ENCODE measurements at places on chromosomes 12 and 14.

DNA sequence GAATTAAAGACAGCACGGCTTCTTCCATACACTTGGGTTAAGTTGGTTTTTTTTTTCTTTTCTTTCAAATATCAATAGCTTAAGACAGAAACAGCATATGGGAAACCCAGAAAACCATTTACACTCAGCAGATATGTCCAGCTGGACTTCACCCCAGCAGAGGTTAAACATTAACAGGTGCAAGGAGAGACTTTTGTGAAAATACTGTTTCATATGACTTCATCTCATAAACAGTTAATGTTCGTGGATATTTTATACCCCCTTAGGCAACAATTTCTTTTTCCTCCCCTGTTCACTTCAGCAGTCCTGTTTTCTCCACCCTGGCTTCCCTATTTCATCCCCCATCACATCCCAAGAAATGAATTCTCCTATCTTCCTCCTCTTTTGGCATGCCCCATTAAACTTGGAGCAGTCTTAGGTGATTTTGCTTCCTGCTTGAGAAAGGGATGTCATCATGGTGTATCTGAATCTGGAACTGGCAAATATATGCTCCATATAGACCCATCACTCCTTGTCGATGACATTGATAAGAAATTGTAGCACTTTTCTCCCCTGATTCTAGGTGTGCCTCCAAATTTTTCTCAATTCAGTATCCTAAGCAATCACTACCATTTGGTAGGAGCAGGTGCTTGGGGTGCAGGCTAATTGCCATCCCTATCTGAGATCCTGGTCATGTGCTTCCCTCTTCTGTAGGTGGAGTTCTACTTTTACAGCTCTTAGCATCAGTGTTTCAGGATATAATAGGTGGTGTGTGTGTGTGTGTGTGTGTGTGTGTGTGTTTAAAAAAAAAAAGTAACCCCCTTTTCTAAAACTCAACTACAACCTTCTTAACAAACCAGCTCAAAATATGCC, 67.9 kb downstream of the BMP4 start:
- DNase-seq, result no peak

GRCh38 chr12:4829793-4830162, 79.9 kb upstream of the KCNA1 start:
- no peak for DNase-seq

- DNase-seq, result no peak
Observed at GRCh38 chr12:131014343-131014742, 60.6 kb downstream of the ADGRD1 start.

- DNase-seq, result no peak
Observed at GRCh38 chr12:13119826-13120225, 16.4 kb upstream of the GSG1 start.

- DNase-seq, result peak; percentile 5
Observed at GRCh38 chr14:99389174-99389826, 91.4 kb downstream of the SETD3 start.

GRCh38 chr12:54882079-54882478, 27.8 kb downstream of the MUCL1 start:
- DNase-seq, result no peak

DNA sequence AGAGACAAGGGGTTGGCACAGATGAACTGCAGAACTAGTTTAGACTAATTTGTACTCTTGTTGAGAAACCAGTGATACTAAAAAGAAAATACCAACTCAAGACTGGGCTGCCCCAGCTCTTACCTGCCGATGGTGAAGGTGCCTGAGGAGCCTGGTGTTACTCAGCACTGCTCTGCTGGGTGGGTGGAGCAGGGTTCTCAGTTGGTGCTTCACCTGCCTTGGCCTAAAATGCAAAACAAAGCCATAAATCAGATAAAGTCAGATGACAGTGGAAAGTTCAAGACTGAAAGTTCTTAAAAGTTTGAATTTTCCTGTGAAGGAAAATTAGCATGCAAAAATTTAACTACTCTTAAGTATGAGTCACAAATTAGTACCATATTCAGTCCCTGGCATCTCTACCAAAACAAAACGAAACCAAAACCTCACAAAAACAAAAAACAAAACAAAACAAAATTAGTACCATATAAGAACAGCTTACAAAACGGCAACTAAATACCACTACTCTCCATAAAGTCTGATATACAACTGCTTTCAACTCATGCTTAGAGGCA, 21.9 kb downstream of the YBX3 start:
- DNase-seq, result no peak

DNA sequence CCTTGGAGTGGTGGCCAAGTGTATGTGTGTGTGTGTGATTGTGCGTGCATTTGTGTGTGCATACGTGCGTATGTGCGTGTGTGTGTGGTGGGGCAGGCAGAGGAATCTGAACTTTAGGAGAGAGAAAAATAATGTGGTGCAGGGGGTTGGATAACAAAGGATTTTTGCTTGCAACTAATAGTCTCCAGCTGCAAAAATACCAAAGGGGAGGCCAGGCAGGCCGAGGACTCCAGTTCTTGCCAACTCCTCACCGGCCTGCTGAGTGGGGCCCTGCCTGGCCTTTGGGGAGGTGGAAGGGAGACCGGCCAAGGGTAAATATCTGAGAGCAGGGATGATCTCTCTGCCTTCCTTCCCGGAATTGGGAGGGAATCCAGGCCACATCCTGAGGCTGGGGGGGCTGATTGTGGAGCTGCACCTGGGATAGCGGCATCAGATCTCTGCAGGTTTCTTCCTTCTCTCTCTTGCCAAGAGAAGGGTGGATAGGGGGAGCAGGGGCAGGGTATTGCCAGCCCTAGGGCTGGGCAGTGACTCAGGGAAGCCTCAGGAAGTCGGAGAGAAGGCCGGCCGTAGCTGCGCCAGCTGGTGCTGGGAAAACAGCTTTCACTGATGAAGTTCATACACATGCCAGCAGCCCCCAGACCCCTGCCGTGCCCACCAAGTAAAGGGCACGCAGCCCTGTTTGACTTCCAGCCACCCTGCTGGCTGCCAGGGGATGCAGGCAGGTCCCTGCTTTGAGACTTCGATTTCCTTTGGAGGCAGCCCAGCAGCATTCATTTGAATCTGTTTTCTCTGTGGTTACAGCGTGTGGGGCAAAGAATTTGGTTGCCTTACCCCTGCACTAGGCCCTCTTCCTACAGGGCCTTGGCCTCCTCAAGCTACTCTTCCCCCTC, 4.6 kb upstream of the LRP1-AS start:
- no peak for DNase-seq

- DNase-seq, result no peak
Observed at GRCh38 chr12:120257041-120257821, 8.3 kb downstream of the PXN start.

- DNase-seq, result no peak
Observed at GRCh38 chr14:36522972-36523715, 3.1 kb upstream of the NKX2-1 start.

DNA sequence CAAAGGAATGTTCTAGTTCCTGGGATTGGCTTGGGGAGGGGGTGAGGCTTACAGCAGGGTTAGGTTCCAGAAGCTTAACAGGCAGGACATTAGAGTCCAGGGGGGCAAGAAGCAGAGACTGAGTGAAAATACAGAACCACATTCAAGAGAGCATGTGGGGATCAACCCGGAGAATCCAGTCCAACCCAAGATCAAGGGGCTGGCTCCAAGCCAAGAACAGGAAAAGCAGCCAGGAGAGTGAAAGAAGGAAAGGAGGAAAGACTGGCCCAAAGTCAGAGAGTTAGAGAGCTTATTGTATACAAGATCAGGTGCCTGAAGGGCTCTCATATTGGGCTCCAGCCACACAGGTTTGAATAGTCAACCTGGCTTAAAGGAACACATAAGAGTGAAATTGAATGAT, 190.3 kb upstream of the CDKN3 start:
- no peak for DNase-seq

GRCh38 chr12:130181211-130181610, 18.9 kb downstream of the FZD10 start:
- no peak for DNase-seq

DNA sequence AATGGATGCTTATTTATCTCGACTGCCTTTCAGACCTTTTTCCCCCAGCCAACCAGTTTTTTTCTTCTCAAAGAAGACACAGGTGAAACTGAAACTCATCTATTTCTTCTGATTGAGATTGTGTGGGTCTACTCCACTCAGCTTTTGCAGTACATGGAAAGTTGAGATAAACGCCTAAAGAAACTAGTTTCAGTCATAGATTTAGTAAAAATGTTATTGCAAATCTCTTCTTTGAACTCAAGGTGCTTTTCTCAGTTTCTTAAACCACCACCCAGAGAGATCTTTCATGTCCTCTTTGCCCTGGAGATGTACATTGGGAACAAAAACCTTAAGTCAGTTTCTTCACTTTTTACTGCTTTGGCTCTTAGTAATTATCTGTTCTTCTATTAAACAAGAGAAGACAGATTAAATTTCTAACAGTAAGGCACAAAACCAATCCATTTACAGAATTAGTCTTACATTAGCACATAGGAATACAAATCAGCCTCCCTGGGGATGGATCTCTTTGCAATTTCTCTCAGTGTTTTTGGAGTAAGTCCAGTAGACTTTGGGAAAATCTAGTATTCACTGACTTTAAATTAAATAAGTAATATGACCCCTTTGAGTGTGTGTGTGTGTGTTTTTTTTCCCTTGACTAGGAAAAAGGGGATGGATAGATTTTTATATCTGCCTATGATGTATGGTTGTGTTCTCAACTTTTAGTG, 11.6 kb downstream of the FBXW8 start:
- no peak for DNase-seq

DNA sequence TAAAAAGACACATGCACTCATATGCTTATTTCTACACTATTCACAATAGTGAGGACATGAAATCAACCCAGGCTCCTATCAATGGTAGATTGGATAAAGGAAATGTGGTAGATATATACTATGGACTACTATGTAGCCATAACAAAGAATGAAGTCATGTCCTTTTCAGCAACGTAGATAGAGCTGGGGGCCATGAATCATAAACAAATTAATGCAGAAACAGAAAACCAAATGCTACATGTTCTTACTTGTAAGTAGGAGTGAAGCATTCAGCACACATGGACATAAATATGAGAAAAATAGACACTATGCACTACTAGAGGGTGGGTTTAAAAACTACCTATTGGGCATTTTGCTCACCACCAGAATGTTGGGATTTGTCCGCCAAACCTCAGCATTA, 278.0 kb upstream of the MIS18BP1 start:
- DNase-seq, result no peak

- no peak for DNase-seq
Observed at GRCh38 chr12:68505970-68506369, 104.7 kb upstream of the RAP1B start.

DNA sequence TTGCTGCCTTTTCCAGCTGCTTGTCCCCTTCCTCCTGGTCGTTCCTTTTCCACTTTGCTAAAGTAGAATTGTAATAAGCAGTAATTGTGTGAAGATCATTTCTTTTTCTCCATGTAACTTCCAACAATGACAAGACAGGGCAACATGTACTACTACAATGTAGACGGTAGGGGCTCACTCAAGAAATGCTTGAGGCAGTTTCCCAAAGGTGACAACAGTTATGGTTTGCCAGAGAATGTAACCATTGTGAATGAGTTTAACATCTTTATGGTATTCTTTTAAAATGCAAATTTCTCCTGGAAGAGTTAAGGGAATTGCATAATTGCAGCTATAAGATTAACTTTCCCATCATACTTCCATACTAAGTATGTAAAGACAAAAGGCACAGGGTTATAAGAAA, 23.8 kb upstream of the PHLDA1 start:
- DNase-seq, result no peak

DNA sequence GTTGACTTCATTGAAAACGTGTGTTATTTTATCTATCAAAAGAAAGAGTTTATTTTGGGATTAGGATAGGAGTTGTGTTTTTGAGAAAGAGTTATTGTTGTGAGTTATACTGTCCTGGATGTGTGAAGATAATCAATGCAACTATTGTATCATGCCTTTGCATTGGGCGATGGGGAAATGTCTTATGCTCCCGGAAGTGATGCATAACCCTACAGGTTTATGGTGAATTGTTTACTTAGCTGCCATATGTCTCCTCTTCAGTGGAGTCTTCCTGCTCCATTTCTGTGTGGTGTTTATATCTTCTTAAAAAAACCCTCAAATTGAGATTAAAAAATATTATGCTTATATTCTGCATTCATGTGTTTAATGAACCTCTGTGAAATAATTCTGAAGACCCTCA, 6.5 kb downstream of the PDE3A start:
- DNase-seq, result no peak

- no peak for DNase-seq
Observed at GRCh38 chr12:25734529-25735180, 181.6 kb upstream of the LMNTD1 start.

DNA sequence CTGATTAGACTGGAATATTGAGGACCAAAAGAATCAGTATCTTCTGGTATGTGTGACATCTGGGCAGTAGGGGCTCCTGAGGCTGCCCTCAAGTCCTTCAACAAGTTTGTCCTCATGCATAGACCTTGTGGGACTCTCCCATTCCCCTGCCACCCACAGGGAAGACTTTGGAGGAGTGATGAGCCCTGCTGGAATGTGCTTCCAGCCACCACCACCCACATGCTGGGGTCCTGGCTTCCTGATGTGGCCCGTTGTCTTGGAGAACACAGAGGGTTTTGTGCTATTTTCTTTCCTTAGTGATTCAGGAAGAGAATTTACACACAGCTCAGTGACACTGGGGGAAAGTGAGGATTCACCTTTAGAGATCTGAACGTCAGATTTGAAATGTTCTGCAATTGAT, 29.2 kb upstream of the SEL1L start:
- DNase-seq, result no peak

GRCh38 chr14:36988989-36989388, 183.4 kb downstream of the SLC25A21 start:
- no peak for DNase-seq

- DNase-seq, result no peak
Observed at GRCh38 chr12:103207936-103208335, 250.5 kb downstream of the ASCL1 start.

All from Panc1 (cell line).